ENCODE measurements at places on chromosomes 2 and 18.

DNA sequence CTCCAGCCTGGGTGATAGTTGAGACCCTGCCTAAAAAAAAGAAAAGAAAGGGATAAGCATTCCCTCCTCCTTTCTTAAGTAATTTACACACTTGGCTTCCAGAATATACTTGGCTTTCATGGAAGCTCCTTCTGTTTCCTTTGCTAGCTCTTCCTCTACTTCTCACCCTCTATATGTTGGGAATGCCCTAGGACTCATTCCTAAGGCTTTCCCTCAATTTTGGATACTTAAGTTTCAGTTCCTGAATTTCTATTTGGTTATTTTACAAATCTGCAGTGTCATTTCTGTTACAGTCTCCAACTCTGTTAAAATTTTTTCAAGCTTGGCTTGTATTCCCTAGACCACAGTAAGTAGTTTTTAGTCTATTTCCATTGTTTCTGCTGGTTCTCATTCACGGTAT lies 23.6 kb downstream of the SP3 start:
- DNase-seq = no peak

- DNase-seq = no peak
Observed at GRCh38 chr18:79544386-79544963, 135.1 kb upstream of the CTDP1 start.

DNA sequence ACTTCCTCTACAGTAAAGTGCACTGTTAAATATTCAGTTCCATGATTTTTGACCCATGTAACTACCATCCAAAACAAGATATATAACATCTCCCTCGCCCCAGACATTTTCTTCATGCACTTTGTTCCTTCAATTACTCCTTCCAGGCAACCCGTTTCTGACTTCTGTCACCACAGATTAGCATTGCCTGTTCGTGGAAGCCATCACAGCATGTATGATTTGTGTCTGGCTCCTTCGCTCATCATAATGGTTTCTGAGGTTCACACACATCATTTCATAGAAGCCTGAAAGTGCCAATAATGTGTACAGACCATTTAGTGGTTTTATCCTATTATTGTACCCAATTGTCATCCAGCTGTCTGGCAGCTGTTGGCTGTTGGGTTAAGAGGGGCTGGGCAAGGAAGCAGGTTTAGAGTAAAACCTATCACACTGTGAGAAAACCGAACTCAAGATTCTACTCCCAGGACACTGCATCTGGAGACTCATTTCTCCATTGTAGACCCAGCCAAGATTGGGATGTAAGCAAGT lies 16.1 kb downstream of the ARHGAP28 start:
- DNase-seq = no peak

GRCh38 chr2:42327125-42327524 lies 33.9 kb downstream of the COX7A2L start:
- DNase-seq = no peak

- DNase-seq = no peak
Observed at GRCh38 chr2:23689891-23690290, 237.0 kb downstream of the ATAD2B start.
